Activated CD4-positive, CD25-positive, alpha-beta regulatory T cell treated with anti-CD3 and anti-CD28 coated beads, Interleukin-2, amount 50 U/mL, for 24 hours (primary cell): ENCODE measurements at places on chromosomes 13 and 19.

- ATAC-seq, result no peak
These were observed 1.4 kb upstream of the PAN3 start for GRCh38 chr13:28136916-28137315.

- ATAC-seq, result no peak
These were observed 18.8 kb upstream of the MED4 start for GRCh38 chr13:48113756-48114130.

DNA sequence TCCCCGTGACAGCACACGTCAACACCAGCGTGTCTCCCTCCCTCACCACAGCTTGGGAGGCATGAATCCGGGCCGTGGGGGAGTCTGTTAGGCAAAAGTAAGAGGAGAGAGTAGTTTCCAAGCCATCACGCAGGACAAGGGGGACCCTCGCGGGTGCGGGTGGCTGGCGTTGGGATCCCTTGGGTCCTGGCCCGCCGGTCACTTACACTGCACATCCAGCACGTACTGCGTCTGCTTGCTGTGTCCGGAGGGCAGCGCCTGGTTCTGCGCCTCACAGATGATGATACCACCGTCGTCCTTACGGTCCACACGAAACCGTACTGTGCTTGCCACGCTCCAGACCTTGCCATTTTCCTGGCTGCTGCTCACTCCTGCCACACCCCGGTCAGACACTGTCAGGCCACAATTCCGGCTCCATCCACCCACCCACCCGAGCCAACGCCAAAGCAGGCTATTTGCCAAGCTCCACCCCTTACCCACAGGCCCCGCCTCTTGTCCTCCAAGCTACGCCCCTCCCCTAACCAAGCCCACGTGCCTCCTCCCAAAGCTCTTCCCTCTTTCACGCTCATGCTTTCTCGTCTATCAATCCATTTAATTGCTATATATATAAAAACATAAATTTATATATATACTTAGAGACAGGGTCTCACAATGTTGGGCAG is 6.6 kb upstream of the ZNF428 start:
- no peak for ATAC-seq

- no peak for ATAC-seq
These were observed 5.8 kb downstream of the EGLN2 start for GRCh38 chr19:40804783-40805242.

DNA sequence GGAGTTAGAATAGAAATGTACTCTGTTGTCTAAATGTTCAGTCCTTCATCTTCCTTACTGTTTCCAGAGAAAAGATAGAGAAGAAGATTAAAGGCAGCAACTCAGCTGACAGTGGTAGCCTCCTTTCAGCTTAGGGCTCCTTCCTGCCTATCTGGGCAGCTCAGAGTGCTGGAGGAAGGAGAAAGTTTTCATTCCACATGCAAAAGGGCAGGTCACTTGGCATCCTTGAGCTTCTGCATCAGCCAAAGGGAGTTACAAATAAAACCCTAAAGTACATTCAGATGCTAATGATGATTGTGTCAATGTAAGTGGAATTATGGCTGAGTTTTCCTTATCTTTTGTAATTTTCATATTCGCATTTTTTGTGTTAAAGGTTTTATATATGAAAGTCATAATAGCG is 58.9 kb downstream of the ESD start:
- ATAC-seq, result no peak
